T-cell (primary cell): ENCODE measurements at places on chromosomes 16 and 17.

DNA sequence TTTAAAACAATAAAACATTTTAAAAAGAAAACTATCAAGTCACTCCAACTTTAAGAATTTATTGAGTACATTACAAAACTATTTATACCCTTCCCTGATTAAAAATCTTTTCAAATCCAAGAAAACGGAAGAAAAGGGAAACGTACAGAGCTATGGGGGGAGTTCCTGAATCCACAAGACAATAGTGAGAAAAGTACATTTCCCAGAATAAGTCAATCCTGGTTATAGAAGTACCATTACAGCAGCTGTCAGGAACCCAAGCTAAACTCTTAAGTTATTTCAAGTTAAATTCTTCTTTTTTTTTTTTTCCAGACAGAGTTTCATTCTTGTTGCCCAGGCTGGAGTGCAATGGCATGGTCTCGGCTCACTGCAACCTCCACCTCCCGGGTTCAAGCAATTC, 45.7 kb downstream of the SPOP start:
- no peaks in the 10 kb centered on the region for H3K4me1 ChIP-seq
- no peaks in the 10 kb centered on the region for H3K36me3 ChIP-seq
- no peak overlapping the region for H3K4me3 ChIP-seq
- no peaks in the 10 kb centered on the region for H3K27me3 ChIP-seq

DNA sequence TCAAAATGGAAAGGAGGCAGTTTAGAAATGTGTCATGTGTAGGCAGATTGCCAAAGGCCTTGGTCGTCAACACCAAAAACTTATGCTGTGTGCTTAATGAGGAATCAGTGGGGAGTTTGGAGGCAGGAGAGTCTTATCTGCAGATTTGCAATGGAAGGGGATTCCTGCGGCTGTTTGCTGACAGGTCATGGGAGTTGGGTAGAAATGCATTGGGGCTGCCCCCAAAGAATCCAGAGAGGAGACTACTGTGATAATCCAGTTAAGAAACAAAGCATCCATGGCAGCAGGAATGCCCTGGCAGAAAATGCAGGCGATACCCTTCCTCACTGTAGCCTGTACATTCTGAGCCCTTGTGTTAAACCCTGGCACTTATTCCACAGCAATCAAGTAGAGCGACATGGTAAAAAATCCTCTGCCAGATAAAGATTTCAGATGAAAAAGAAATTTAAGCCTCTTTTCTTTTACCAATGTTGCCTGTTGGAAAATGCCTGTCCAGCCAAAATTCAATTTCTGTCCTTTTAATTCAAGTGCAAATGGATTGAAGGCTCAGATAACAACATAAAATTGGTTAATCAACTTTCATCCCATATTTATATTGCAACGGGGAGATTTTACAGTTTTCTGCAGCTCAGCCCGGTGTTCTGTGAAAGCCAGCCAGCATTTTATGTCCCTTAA, 491.0 kb upstream of the CDH5 start:
- no peak for DNase-seq
- no peak overlapping the region for H3K27ac ChIP-seq
- H3K4me3 ChIP-seq, result no peak overlapping the region
- H3K27me3 ChIP-seq, result no peaks in the 10 kb centered on the region
- no peaks in the 10 kb centered on the region for H3K36me3 ChIP-seq

DNA sequence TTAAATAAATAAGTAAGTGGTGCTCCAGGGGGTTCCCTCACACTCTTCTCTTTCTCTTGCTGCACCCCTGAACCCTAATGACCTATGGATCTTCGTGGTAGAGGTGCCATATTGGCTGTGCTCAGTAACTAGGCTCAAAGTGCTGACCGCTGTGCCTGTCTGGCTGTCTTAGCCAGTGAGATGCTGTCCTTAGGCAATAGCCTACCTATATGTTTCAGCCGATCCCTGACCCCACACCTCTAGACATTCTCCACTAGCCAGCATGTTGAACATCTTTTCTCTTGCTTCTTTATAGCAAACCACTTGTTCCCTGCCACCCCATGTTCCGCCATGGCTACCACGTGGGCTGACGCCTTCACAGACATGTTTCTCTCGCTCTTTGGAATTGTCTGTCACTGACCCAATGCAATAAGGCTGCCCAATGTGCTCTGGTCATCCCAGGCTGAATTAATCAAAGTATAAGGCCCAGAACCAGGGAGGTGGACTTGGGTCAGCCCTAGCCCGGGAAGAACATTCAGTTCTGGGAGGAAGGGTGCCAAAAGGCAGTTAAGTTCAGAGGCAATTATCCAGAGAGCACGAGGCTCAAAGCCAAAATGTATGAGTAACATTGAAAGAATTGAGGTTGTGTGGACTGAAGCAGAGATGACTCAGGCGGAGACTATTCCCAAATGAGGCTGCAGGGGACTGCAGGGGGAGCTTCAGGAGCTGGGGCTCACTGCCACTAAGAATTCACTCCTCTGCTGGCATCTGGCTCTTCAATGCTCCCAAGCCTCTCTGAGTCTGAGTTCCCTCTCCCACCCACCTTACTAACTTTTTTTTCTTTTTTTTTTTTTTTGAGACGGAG, 28.7 kb upstream of the TNRC6A start:
- H3K4me3 ChIP-seq, result no peak overlapping the region
- H3K4me1 ChIP-seq, result no peaks in the 10 kb centered on the region
- no peaks in the 10 kb centered on the region for H3K27me3 ChIP-seq
- H3K27ac ChIP-seq, result no peak overlapping the region

GRCh38 chr17:75617218-75617617, 16.0 kb upstream of the SMIM5 start:
- no peak overlapping the region for H3K27ac ChIP-seq
- DNase-seq, result no peak
- H3K27me3 ChIP-seq, result no peaks in the 10 kb centered on the region
- H3K4me3 ChIP-seq, result no peak overlapping the region
- H3K36me3 ChIP-seq, result peaks cover 38% of the 10 kb centered on the region
- H3K4me1 ChIP-seq, result no peaks in the 10 kb centered on the region

GRCh38 chr17:27551701-27552248, 79.2 kb upstream of the LGALS9 start:
- H3K27ac ChIP-seq, result no peak overlapping the region
- no peaks in the 10 kb centered on the region for H3K27me3 ChIP-seq
- H3K36me3 ChIP-seq, result no peaks in the 10 kb centered on the region
- no peak for DNase-seq
- H3K4me1 ChIP-seq, result no peaks in the 10 kb centered on the region
- no peak overlapping the region for H3K4me3 ChIP-seq
